Activated CD4-positive, alpha-beta T cell treated with anti-CD3 and anti-CD28 coated beads, Interleukin-2, amount 50 U/mL, for 24 hours (primary cell): ENCODE measurements at places on chromosomes 7 and 10.

DNA sequence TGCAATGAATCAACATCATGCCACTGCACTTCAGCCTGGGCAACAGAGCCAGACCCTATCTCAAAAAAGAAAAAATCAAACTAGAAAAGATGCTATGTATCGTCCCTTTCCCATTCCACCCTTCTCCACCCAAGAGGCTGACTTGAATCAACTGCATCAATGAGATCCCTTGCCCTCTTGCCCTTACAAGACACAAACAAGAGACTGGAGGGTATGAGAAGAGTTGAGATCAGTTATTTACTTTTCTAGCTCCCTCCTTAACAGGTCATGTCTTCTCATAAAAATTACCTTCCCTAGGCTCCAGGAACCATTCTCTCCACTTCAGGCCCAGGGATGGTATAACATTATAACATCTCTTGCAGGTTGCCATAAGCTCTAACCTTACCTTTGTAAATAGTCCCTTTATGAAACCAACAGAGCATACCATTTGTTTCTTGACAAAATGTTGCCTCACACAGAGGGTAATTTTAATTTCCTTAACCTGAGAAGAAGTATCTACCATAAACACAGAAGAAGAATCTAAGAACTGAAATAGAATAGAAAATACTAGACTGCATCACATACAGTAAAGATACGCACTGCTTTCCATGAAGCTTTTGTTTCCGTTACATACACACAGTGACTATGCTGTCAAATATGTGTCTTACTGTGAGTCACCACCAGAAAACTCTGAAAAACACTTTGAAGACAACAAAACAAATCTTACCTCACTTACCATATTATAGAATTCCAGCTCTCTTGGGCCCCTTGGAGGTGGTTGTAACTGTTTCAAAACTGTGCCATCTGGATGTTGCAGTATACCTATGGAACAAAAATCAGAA is 30.5 kb downstream of the IPMK start:
- DNase-seq: no peak

- no peak for DNase-seq
These were observed 15.9 kb downstream of the TMEM176B start for GRCh38 chr7:150784120-150784736.

GRCh38 chr10:48279081-48279751 is 4.7 kb upstream of the FRMPD2 start:
- no peak for DNase-seq

DNA sequence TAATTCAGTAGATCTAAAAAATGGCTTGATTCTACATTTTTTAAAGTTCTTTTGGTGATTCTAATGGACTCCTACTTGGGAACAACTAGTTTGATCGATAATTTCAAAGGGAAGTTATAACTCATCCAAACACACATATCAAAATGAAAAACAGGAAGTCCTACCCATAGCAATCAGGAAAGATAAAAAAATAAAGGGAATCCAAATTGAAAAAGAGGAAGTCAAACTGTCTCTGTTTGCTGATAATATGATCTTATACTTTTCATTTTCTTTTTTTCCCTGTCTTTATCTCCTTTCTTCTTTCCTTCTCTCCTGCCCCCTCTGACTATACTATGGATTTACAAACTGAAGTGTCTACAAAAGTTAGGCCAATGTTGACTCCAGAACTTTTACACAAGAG is 118.8 kb downstream of the IQUB start:
- DNase-seq: no peak

GRCh38 chr10:129941199-129942018 is 22.7 kb downstream of the EBF3 start:
- DNase-seq: no peak

DNA sequence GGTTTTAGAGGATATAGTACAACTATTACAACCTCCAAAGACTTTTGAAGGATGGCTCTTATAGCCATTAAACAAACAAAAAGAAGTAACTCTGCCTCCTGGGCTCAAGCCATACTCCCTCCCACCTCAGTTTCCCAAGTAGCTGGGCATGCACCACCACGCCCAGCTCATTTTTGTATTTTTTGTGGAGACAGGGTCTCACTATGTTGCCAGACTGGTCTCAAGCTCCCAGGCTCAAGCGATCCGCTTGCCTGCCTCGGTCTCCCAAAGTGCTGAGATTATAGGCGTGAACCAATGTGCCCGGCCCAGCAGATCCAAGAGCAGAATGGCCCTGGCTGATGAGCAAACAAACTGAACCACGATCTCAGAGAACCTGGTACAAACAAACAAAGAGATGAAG is 16.0 kb downstream of the NANOS1 start:
- no peak for DNase-seq

DNA sequence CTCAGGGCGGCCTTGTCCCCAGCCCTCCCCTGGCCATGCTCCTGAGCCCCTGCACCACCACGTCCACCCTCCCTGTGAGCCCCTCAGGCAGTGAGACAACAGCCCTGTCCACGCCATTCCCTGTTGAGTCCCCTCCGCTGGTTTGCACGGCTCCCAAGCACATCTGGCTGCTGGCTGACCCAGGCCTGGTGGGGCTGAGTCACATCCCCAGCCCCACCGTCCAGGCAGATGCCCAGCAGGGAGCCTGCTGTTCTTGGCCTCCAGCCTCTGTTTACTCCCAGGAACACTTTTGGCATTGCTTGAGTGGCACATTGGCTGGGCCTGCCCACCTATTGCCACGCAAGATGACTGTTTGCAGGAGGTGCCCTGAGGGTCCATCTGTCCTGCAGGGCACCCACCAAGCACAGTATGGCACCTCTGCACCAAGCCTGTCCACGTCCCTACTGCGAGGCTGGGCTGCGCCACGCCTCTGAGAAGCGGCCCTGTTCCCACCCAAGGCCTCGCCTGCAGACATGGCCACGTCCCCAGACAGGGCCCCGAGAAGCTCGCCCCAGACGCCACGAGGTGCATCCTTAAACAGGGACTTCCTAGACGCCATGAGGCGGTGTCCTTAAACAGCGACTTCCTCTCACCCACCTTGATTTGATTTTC is 48.4 kb upstream of the INPP5A start:
- no peak for DNase-seq

DNA sequence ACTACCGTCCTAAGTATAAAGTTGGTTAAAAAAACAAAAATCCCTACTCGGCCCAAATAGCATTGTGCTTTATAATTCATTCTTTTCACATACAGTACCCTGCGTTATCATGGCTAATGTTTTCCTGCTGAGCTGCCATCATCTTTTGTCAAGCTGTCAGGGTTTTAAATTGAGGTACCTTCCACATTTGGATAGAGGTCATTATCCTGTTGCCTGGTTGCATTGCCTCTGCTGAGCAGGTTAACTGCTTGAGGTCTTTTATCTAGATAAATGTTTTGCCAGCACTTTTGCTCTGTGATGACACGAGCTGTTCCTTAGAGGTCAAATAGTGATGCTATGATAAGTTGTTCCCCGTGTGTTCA is 94.4 kb upstream of the FZD1 start:
- no peak for DNase-seq

GRCh38 chr10:28570598-28570997 is 37.7 kb downstream of the WAC start:
- DNase-seq: no peak

DNA sequence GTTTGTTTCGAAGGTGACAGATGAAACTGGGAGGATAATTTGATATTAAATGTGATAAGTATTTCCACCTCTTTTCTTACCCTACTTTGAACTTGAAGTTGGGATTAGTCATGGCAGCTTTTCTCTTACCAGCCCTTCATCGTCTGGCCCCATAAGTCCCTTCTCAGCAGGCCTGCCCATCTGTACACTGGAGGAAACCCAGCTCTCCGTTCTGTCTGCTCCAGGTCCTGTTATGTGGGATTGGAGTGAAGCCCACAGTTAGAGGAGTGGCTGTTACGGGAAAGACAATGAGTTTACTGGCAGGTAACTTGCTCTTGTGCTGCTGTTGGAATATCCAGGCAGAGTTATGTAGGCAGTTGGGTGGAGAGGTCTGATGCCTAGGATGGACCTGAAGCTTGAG is 127.3 kb downstream of the CAMK1D start:
- DNase-seq: no peak
